ENCODE measurements at places on chromosomes 1 and 21.

GRCh38 chr1:60874718-60875117, 207.6 kb upstream of the NFIA start:
- DNase-seq, result no peak
- no peaks in the 10 kb centered on the region for H3K36me3 ChIP-seq
- H3K27ac ChIP-seq, result no peak overlapping the region
- no peak overlapping the region for H3K4me3 ChIP-seq
- no peaks in the 10 kb centered on the region for H3K27me3 ChIP-seq

DNA sequence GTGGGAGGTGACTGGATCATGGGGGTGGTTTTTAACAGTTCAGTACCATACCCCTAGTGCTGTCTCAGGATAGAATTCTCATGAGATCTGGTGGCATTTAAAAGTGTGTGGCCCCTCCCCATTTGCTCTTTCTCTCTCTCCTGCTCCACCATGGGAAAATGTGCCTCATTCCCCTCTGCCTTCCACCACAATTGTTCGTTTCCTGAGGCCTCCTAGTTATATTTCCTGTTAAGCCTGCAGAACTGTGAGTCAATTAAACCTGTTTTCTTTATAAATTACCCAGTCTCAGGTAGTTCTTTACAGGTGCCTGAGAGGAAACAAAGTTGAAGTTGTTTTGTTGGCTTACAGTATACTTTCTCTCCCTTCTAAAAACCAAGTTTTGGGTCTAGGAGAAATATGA, 23.1 kb upstream of the SLC22A15 start:
- H3K36me3 ChIP-seq, result no peaks in the 10 kb centered on the region
- H3K4me1 ChIP-seq, result no peaks in the 10 kb centered on the region
- no peak overlapping the region for H3K27ac ChIP-seq

DNA sequence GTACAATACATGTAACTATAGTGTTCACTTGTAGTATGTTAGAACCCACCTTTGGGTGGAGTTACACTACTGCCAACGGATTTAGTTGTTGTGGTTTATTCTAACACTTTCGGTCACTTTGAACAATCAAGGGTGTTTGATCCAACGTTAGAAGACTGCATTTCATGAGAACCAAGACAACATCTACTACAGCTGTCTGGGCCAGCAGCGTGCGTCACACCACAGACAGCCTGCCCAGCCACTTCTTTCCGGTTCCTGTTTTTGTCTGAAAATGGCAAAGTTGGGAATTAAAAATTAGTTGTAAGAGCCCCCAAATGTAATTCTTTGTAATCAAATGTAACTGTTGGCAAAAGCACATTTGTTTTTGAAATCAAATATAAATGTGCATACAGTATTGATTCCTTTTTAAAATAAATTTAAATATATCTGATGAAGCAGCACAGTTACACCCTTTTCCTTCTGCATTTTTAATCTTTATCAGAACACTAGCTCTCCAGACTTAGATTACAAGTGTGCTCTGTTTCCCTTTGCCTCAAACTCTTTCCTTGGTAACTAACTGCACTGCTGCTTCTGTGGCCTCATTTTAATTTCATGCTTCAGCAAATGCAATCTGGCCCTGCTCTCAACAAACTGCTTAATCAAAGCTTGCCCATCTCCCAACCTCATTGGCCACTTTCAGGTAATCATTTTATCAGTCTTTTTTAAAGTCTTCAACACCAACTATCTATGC, 86.6 kb upstream of the DPH5 start:
- H3K36me3 ChIP-seq, result no peaks in the 10 kb centered on the region
- peaks cover 23% of the 10 kb centered on the region for H3K4me1 ChIP-seq
- H3K27me3 ChIP-seq, result no peaks in the 10 kb centered on the region

GRCh38 chr1:87615491-87615890, 286.8 kb downstream of the LMO4 start:
- H3K4me3 ChIP-seq, result no peak overlapping the region
- H3K4me1 ChIP-seq, result no peaks in the 10 kb centered on the region
- H3K27ac ChIP-seq, result no peak overlapping the region
- H3K36me3 ChIP-seq, result no peaks in the 10 kb centered on the region
- H3K27me3 ChIP-seq, result no peaks in the 10 kb centered on the region
- DNase-seq, result no peak

DNA sequence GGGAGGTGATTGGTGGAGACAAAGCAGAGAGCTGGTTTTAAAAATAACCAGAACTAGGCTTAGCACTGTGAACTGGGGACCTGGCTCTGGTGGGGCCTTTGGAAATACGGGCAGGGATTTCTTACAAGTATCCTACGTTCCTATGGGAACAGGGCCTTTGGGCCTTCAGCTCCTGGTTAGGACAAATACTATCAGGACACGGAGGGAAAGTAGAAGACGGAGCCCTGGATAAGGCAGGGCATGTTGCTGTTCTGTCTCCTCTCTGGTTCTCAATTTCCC, 5.3 kb upstream of the MYOG start:
- H3K27ac ChIP-seq, result no peak overlapping the region
- H3K27me3 ChIP-seq, result peaks cover 5% of the 10 kb centered on the region

DNA sequence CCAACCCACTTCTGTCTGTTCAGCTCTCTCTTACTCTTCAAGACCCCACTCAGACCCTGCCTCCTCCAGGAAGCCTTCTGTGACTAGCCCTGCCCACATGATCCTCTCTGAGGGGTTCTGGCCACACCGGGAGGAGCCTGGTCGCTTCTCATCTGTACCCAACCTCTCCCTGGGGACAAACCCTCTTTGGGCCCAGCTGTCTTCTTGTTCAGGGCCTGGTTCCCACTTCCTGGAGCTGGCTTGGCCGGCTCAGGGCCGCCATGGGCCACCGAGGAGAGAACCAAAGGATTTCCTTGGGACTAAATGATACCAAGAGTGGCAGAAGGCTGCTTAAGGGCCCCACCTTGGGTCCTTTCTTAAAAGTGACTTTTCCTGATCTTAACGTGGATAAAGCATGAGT, 124.7 kb upstream of the ZBTB40 start:
- no peak for DNase-seq
- peaks cover 4% of the 10 kb centered on the region for H3K27me3 ChIP-seq
- H3K27ac ChIP-seq, result no peak overlapping the region
- no peak overlapping the region for H3K4me3 ChIP-seq
- H3K36me3 ChIP-seq, result no peaks in the 10 kb centered on the region

DNA sequence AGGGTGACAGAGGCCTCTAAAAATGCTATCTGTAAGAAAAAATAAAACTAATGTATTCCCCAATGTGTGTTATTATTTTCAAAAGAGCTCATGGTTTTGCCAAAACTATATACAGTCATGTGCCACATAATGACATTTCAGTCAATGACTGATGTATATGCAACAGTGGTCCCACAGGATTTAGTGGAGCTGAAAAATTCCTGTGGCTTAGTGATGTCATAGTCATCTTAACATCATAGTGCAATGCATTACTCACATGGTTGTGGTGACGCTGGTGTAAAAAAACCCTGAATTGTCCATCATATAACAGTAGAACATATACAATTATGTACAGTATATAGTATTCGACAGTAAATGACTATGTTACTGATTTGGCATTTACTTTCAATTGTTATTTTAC, 172.4 kb downstream of the CACNA1E start:
- H3K27me3 ChIP-seq, result no peaks in the 10 kb centered on the region
- H3K36me3 ChIP-seq, result no peaks in the 10 kb centered on the region
- no peak overlapping the region for H3K27ac ChIP-seq
- DNase-seq, result no peak

DNA sequence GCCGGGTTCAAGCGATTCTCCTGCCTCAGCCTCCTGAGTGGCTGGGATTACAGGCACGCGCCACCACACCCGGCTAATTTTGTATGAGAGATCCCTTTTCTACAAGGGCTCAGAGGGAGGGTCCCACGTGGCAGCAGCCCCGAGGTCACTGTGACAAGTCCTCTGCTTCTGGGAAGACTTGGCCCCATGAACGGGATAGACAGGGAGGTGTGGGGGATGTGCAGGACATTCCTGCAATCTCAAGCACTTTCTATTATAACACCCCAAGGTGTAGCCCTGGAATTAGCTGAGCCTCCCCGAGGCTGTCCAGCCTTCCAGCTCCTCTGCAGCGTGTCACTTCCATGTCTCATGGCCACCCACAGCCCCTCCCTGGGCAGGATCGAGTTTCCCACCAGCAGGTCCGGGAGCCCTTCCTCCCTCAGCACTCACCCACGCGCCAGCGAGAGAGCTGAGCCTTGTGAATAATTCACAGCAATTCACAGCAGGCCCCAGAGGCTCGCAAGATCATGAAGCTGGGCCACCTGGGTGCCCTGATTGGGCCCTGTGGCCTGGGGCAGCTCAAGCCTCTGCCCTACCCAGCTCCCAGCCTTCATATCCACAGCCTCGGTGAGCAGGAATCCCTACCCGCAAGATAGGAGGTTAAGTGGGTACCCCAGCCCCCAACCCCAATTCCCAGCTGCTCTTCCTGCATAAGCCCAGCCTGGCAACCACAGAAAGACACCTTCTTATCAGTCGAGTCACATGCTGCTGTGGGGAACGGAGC, 22.8 kb upstream of the RNU1-4 start:
- no peaks in the 10 kb centered on the region for H3K27me3 ChIP-seq
- no peak for DNase-seq
- H3K4me3 ChIP-seq, result no peak overlapping the region
- no peak overlapping the region for H3K27ac ChIP-seq
- no peaks in the 10 kb centered on the region for H3K36me3 ChIP-seq
- H3K4me1 ChIP-seq, result no peaks in the 10 kb centered on the region

DNA sequence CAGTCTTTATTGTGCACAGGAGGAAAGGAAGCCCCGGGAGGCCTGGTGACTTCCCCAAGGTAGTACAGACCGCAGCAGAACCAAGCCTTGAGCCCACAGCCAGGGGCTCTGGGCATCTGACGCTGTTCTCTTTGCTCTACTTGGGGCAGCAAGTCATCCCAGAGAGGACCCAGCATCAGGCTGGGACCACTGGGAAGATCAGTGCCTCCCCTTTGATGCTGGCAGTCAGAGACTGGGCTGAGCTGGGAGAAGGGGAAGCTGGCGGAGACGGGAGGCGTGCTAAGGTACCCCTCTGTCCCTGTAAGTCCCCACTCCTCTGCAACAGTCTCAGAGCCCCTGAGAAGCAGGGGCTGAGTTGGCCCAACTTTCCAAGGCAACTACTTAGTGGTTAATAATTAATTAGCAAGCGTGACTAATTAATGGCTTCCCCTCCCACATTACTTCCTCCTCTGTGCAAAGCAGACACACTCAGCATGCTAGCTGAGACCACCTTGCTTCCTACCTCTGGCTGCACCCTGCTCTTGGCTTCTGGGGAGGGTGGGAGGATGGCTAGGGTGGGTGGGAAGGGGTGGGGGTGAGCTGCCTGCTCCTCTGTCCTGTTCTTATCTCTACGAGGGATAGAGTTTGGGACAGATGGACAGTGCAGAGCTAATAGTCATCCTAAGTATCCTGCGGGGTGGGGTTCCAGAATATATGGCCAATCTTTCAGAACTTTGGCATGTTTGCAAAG, 1.3 kb downstream of the INAVA start:
- no peak for DNase-seq
- H3K4me1 ChIP-seq, result peaks cover 13% of the 10 kb centered on the region
- peaks cover 5% of the 10 kb centered on the region for H3K27me3 ChIP-seq
